Stimulated activated CD4-positive, alpha-beta T cell treated with anti-CD3 and anti-CD28 coated beads, Interleukin-1b, Interleukin-23, amount 100 ng/mL, for 1 hour (primary cell): ENCODE measurements at places on chromosomes 1 and 21.

DNA sequence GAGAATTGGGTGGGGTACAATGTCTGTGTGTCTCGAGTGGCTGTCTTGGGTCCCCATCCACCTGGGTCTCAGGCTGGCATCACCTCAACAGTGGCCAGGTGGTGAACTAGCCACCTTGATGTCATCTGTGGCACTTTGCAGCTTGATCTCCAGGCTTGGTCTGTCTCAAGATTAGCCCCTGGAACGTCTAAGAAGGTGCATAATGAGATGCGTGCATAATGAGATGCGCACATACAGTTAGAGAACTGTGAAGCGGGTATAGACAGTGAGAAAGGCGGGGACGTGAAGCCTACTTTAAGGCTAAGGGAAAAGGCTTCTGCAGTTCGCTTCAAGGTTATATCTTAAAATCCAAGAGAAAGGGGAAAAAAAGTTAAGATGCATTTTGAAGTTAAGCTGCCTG, 98.7 kb downstream of the WDR4 start:
- no peak for DNase-seq

DNA sequence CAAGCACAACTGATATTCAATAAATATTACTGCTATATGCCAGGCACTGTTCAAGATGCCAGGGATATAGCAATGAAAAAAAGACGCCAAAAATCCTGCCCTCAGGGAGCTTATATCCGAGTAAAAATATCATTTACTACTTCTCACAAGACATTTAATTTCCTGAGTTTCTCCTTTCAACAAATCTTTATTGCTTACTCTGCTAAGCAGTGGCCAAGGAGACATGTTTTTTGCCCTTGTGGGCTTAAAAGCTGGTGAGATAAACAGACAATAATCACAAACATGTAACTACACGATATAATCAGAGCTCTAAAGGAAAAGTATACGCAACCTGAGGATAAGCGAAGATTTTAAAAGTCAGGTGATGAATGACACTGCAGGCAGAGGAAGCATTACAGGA, 19.5 kb downstream of the TGFBR3 start:
- DNase-seq = no peak

GRCh38 chr21:45470773-45471524, 66.0 kb downstream of the COL18A1 start:
- DNase-seq = peak; percentile 19

GRCh38 chr1:23394684-23395083, 25.0 kb upstream of the ZNF436 start:
- no peak for DNase-seq

DNA sequence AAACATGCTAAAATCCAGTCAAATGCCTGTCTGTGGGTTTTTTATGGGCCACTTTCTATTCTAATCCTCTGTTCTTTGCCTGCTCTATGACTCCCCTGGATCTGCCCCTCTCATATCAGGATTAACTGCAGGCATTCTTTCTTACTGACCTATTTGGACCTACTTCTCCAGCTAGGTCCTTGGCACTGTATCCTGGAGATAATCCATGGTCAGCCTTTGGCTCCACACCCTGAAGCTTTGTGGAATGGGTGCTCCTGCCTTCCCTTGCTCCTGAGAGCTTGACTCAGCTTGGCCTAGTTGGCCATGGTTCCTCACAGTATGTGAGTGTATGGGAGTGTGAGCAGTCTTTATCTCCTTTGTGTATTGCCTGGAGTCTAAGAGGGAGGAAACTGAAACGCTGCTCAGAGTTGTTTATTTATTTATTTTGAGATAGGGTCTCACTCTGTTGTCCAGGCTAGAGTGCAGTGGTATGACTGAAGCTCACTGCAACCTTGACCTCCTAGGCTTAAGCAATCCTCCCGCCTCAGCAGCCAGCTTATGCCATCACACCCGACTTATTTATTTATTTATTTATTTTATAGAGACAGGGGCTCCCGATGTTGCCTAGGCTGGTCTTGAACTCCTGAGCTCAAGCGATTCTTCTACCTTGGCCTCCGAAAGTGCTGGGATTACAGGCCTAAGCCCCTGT, 28.7 kb upstream of the CDC14A start:
- no peak for DNase-seq

DNA sequence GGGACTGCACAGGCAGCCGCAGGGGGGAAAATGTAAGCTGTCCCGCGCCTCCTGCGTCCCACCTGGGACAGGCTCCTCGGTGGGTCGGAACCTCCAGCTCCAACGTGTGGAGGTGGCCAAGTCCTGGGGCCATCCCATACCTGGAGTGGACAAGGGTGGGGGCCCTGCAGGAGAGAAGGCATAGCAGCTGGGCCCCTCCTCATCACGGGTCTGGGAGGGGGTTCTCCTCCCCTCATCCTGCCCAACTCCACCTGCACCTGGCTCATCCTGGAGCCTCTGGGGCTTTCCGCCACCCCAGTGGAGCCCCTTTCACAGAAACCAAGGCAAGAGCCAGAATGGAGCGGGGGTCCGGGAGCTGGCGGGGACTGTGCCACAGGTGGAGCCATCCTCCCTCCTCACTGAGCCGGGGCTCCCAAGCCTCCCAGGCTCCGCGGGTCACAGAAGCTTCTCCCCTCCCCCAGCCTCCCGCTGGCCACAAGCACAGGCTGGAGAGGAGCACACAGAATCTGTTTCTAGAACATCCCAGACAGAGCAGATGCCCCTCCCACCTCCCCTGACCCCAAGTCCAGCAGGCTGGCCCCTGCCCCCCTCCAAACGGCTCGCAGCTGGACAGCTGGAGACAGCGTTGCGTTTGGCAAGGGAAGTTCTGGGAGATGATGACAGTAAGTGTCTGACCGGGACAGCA, 65.8 kb downstream of the MEGF6 start:
- no peak for DNase-seq

GRCh38 chr1:225877580-225877979, 4.6 kb downstream of the TMEM63A start:
- DNase-seq = no peak

GRCh38 chr1:207052911-207053769, at the start of gene PFKFB2:
PFKFB2 (plus strand) TSS chr1:207053275; CDS start chr1:207054718, 1,443 bp downstream.
- peak; percentile 95 for DNase-seq

DNA sequence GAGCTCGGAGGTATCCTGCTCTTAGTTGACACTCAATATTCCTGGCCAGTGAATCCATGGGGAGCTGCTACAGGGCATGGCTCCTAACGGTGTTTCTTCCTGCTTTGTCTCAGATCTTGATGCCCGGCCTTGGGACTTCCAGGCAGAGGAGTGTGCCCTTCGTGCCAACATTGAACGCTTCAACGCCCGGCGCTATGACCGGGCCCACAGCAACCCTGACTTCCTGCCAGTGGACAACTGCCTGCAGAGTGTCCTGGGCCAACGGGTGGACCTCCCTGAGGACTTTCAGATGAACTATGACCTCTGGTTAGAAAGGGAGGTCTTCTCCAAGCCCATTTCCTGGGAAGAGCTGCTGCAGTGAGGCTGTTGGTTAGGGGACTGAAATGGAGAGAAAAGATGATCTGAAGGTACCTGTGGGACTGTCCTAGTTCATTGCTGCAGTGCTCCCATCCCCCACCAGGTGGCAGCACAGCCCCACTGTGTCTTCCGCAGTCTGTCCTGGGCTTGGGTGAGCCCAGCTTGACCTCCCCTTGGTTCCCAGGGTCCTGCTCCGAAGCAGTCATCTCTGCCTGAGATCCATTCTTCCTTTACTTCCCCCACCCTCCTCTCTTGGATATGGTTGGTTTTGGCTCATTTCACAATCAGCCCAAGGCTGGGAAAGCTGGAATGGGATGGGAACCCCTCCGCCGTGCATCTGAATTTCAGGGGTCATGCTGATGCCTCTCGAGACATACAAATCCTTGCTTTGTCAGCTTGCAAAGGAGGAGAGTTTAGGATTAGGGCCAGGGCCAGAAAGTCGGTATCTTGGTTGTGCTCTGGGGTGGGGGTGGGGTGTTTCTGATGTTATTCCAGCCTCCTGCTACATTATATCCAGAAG, 16.7 kb downstream of the ALX3 start:
- peak; percentile 29 for DNase-seq

GRCh38 chr1:4561205-4561604, 93.2 kb upstream of the AJAP1 start:
- DNase-seq = no peak

- DNase-seq = no peak
Measured at GRCh38 chr1:81430236-81430938, 370.3 kb upstream of the ADGRL2 start.

- DNase-seq = no peak
Measured at GRCh38 chr1:40039245-40039756, 1.2 kb upstream of the CAP1 start.

DNA sequence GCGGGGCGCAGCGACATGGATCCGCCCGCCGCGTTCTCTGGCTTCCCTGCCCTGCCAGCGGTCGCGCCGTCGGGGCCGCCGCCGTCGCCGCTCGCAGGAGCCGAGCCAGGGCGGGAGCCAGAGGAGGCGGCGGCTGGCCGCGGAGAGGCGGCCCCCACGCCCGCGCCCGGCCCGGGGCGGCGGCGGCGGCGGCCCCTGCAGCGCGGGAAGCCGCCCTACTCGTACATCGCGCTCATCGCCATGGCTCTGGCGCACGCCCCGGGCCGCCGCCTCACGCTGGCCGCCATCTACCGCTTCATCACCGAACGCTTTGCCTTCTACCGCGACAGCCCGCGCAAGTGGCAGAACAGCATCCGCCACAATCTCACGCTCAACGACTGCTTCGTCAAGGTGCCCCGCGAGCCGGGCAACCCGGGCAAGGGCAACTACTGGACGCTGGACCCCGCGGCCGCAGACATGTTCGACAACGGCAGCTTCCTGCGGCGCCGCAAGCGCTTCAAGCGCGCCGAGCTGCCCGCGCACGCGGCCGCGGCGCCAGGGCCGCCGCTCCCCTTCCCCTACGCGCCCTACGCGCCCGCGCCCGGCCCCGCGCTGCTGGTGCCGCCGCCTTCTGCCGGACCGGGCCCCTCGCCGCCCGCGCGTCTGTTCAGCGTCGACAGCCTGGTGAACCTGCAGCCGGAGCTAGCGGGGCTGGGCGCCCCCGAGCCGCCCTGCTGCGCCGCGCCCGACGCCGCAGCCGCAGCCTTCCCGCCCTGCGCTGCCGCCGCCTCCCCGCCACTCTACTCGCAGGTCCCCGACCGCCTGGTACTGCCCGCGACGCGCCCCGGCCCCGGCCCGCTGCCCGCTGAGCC, 459 bp downstream of the FOXE3 start:
- DNase-seq = no peak

DNA sequence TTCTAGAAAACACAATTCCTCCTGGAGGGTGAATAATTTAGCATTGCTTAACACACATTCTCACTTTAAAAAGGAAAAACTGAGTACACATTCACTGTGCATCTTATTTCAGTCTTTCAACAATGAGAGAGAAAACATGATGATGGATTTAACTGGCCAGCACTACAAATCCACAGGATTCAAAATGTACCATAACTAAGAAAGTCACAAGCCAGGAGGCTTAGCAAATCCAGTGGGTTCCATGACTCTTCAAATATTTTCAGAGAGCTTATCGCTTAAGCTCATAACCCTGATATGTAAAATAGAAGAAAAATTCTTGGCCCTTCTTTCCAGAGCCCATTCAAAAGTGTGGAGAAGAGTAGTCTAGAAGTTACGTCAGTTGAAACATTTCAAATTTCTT, 820.3 kb downstream of the LTN1 start:
- DNase-seq = no peak

DNA sequence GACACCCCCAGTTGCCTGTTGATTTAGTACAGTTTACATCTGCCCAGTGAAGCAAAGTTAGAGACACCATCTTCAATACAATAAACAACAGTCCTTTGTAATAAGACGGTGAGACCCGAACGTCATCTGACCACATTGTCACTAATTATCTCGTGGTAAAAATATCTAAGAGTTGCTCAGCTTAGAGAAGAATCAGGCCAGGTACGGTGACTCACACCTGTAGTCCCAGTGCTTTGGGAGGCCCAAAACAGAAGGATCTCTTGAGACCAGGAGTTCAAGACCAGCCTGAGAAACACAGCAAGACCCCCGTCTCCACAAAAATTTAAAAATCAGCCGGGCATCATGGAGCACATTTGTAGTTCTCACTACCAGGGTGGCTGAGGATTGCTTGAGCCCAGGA, 53.5 kb downstream of the CD34 start:
- no peak for DNase-seq

GRCh38 chr1:23425193-23425494, 596 bp upstream of the TCEA3 start:
- DNase-seq = no peak

DNA sequence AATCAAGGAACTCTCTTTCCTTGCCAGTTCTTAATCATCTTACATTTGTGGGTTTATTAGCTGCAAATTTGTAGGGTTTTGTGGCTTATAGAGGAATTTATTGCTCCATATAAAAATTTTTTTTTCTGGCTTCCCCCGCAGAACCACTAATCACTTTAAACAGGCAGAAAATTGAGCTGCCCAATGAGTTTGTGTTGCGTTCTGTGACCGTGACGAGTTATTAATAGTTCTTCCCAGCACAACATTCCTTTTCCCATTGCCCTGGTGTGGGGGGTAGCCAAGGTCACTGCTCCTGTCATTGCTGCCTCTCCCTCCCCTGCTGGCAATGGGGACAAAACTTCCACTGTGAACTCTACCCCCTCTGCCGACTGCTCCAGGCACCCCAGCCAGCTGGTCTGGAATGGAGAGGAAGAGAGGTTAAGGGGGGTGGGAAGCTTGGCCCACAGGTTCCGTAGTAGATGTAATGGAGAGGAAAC, 55.1 kb downstream of the UBE2T start:
- no peak for DNase-seq

- no peak for DNase-seq
Measured at GRCh38 chr21:45381036-45381787, 23.8 kb upstream of the COL18A1 start.

GRCh38 chr1:83060221-83060620, 938.7 kb downstream of the TTLL7 start:
- no peak for DNase-seq

- no peak for DNase-seq
Measured at GRCh38 chr1:55957276-55957675, 622.1 kb downstream of the PLPP3 start.

GRCh38 chr1:3586986-3587759, 24.1 kb downstream of the MEGF6 start:
- DNase-seq = no peak

DNA sequence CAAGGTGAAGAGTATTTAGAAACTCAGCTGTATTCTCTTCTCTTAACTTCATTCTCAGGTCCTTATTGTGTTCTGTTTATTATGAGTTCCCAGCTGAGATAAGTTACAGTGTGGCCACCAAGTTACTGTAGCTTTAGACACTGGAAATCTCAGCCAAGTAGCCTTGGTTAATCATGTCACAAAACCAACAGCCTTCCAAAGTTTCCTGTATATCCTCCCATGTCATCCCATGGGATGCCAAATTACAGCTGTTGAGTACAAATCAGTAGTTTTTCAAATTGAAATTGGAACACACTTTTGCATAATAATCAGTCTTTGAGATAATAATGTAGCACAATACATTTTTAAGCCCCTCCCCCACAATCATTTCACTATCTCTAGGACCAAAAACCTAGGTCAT, 10.7 kb downstream of the ADAMTS5 start:
- no peak for DNase-seq

- no peak for DNase-seq
Measured at GRCh38 chr1:247895163-247895637, at the start of gene OR2W3. OR2W3 (plus strand) TSS chr1:247895587; CDS start chr1:247895587, 0 bp downstream.

DNA sequence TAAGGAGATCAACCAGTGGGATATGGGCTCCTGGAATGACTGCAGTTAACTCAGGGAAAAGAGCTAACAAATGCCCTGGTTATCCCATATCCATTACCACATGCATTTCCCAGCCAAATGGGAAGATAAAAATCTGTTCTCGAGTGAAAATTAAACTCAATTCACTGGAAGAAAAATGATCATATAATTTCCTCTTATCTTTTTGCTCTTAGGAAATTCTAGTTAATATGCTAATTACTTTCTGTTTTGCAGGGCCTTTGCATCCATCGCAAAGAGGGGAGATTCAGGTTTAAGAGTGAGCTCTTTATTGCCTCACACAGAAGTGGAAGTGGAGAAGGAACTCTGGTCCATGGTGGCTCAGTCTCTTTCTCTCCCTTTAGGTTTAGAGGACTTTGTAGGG, 3.9 kb upstream of the IL24 start:
- no peak for DNase-seq
